Esophagus squamous epithelium (tissue), 5 donors: ENCODE measurements at places on chromosomes 12 and 14.

DNA sequence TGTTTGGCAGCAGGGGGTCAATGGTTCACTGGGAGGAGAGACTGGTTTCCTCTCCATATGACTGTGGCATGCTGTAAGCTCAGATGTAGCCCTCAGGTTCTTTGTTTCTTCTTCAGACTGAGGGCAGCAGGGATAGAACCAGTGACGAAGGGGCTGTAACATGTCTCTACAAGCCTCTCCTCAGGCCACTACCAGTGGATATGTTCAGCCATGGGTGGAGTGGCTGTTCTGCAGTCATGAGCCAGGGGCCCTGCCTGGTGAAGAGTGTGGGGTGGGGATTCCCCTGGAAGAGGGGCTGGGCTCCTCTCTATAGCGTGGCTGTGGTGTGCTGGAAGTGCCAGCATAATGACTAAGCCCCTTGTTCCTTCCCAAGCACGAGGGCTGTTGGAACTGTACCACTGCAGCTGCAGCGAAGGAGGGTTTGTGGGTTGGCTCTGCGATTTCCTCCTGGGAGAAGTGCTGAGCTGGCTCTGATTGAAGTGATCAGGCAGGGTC, 55.8 kb downstream of the CMAS start:
- no peak for DNase-seq

GRCh38 chr12:52836042-52836466, 1.9 kb upstream of the KRT79 start:
- DNase-seq, result no peak

- no peak for DNase-seq
Observed at GRCh38 chr14:36652542-36653201, 9.0 kb upstream of the PAX9 start.

GRCh38 chr12:23831739-23832138, 117.7 kb downstream of the SOX5 start:
- no peak for DNase-seq

GRCh38 chr12:130437555-130438242, 100.0 kb downstream of the PIWIL1 start:
- DNase-seq, result no peak

DNA sequence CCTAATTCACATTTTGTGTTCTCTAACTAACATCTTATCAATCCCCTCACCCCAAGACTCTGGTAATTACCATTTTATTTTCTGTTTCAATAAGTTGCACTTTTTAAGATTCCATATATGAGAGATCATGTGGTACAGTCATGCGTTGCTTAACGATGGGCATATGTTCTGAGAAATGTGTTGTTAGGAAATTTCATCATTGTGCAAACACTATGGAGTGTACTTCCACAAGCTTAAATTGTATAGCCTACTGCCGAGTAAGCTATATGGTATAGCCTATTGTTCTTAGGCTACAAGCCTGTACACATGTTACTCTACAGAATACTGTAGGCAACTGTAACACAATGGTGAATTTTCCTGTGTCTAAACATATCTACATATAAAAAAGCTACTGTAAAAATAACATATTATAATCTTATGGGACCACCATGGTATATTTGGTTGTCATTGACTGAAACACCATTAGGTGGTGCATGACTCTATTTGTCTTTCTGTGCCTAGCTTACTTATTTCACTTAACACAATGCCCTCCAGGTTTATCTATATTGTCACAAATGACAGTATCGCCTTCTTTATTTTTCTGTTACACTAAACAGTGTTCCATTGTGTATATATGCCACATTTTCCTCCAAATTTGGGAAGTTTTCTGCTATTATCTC, 473.4 kb upstream of the LMO3 start:
- DNase-seq, result no peak

DNA sequence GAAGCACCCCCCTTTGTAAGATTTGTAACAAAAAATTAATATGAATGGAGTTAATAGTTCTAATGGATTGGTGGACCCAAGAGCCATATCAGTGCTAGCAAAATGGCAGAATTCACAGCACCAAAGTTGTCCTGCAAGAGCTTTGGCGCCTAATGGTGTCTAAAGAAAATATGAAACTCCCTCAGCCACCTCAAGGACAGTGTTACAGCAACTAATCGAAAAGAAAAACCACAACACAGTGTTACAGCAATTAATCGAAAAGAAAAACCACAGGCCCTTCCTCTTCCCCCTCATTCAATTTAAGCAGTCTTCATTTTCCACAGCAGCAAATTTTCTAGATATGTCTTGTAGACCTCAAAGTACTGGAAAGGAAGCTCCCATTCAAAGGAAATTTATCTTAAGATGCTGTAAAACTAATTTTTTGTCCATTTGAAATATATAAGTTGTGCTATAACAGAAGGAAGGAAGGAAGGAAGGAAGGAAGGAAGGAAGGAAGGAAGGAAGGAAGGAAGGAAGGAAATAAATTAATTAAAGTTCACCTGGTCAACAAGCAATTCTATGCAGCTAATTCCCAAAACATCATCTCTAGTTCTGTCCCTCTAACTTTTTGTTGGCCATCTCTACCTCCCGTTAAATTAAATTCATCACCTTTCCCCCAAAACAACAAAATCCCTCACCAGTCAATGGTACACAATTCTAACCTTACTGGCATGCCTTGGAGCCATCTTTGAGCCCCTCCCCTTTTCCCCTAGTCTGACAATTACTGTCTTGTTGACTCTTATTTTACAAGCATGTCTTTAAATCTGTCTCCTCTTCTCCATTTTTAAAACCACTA, 17.4 kb downstream of the LRP6 start:
- DNase-seq, result no peak

- DNase-seq, result no peak
Observed at GRCh38 chr12:120961604-120962531, 16.5 kb upstream of the HNF1A start.

- DNase-seq, result no peak
Observed at GRCh38 chr14:34593740-34594375, 36.1 kb downstream of the SNX6 start.

DNA sequence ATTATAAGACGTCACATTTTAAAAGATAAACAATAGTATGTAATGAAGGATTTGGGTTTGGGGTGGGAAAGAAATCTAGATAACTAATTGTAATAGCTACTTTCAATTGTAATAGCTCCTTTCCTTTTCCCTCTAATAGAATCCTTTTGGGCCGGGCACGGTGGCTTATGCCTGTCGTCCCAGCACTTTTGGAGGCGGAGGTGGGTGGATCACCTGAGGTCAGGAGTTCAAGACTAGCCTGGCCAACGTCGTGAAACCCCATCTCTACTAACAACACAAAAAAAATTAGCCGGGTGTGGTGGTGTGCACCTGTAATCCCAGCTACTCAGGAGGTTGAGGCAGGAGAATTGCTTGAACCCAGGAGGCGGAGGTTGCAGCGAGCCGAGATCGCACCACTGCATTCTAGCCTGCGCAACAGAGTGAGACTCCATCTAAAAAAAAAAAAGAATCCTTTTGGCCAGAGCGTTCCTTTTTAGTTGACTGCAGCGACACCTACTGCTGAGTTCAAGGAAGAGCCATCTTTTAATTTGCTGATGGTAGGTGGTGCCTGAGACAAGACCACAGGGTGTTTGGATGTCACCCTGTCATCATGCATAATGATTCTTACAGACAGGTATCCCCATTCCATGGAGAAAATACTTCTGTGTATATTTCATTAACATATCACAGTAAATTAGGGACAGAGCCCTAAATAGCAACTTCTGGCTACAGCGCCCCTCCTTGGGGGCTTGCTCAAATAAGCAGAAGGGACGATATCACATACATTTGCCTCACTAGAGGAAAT, 79.5 kb downstream of the ARMH4 start:
- DNase-seq, result no peak

GRCh38 chr12:94779485-94779884, 129.1 kb upstream of the TMCC3 start:
- no peak for DNase-seq

- no peak for DNase-seq
Observed at GRCh38 chr12:125387206-125387605, 322.0 kb downstream of the AACS start.

GRCh38 chr14:85247071-85247470, 282.9 kb upstream of the FLRT2 start:
- no peak for DNase-seq

GRCh38 chr12:67112586-67112985, 156.6 kb upstream of the CAND1 start:
- no peak for DNase-seq

DNA sequence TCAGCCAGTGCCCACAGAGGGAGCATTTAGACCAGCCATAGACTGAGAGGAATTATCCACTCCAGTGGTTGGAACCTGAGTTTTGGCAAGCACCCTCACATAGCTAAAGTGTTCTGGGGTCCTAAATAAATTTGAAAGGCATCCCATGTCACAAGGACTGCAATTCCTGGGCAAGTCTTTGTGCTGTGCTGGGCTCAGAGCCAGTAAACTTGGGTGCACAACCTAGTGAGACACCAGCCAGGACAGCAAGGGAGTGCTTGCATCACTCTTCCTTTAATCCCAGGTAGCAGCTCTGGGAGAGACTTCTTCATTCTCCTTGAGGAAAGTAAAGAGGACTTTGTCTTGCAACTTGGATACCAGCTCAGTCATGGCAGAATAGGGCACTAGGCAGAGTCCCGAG, 142.0 kb upstream of the FSCB start:
- no peak for DNase-seq

DNA sequence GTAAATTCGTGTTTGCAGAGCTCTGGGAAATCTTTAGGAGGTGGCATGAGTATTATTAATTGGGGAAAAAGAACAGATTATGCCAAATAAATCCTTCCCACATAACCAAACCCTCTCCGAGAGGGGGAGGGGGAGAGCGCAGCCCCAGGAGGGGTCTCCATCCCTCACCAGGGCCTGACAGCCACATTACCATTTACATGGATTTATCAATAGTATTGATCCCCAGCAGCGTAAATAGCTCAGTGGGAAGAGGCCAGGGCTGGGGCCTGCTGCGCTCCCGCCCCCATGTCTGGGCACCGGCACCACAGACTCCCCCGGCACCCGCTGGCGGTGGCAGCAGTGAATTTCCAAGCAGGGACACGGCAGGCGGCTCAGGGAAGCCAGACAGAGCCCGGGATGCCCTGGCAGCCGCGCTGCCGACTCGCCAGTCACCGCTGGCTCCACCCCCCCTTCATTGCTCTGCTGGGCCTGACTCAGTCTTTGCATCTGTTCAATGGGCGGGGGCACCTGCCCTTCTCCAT, 2.4 kb downstream of the NCOR2 start:
- DNase-seq, result no peak

- no peak for DNase-seq
Observed at GRCh38 chr12:49296034-49296835, 1.3 kb downstream of the PRPH start.

GRCh38 chr12:28941248-28941647, 207.8 kb upstream of the FAR2 start:
- DNase-seq, result no peak

- no peak for DNase-seq
Observed at GRCh38 chr12:78746001-78746400, 118.6 kb upstream of the SYT1 start.

DNA sequence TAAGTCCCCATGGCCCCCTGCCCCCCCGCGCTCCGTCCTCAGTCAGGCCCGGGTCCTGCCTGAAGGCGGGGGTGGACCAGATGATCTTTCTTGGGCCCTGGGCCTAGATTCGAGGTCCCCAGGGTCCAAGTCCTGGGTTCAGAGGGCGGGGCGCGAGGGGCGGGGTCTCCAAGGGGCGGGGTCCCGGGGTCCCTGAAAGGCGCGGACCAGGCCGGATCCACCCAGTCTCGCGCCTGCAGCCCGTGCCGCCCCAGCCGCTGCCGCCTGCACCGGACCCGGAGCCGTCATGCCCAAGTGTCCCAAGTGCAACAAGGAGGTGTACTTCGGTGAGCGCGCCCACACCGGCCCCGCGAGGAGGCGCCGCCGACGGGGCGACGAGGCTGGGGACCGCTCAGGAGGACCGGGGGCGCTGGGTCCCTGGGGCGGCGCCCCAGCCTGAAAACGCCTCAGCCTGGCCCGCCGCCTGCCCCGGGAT, 325 bp downstream of the CRIP1 start:
- DNase-seq, result no peak

GRCh38 chr14:98543074-98543473, 728.9 kb downstream of the BCL11B start:
- no peak for DNase-seq

DNA sequence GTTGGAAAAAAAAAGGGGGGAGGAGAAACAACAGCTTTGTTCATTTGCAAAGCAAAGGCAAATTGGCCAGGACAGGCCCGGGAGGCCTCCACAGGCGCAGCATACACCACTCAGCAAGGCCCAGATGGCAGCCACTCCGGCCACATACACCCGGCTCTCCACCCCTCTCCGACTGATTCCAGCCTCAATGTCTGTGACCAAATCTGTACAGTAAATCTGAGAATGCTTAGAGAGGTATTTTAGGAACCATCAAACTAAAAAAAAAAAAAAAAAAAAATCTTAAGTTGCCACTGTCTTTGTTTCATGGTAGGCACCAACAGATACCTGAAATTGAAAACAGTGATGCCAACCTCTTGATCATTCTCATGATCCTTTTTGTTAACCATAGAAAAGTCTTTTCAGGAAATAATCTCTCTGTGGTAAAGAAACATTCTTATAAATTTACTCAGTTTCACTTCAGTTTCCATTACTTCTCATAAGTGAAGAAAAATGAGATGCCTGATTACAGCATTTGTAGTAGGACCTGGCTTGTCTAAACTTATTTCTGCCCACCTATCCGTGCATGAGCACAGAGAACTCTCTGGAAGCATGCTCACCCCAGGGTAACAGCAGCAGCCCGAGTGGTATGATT, 20.2 kb downstream of the VPS37B start:
- no peak for DNase-seq

- DNase-seq, result no peak
Observed at GRCh38 chr14:92503756-92504491, 9.7 kb upstream of the RIN3 start.

GRCh38 chr12:108335349-108336119, 3.6 kb downstream of the CMKLR1 start:
- no peak for DNase-seq

DNA sequence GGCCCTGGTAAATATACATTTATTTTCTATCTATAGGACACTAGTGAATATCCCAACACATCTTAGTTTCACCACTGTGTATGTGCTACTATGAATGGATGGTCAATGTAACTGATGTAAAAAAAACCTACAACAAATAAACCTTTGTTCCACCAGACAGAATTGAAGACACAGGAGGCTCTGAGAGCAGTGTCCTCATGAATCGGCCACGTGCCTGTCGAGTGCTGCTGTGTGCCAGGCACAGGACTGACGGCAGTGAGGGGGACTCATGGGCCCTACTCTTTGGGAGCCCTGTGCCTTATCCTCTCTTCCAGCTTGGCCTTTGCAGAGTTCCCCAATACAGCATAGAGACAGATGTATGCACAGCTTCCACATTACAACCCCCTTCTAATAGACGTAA, 18.2 kb downstream of the CINP start:
- DNase-seq, result no peak

DNA sequence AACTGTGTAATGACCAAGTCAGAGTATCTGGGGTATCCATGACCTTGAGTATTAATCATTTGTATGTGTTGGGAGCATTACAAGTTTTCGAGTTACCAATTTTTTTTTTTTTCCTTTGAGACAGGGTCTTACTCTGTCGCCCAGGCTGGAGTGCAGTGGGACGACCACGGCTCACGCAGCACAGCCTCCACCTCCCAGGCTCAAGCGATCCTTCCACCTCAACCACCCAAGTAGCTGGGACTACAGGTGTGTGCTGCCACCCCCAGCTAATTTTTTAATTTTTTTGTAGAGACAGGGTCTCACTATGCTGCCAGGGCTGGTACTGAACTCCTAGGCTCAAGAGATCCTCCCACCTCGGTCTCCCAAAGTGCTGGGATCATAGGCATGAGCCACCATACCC, 19.7 kb downstream of the SSH1 start:
- no peak for DNase-seq
